SHP77 (cell line): ENCODE measurements at places on chromosomes 2 and 18.

- DNase-seq = no peak
These were observed 80.2 kb downstream of the MIB1 start for GRCh38 chr18:21820811-21821143.

DNA sequence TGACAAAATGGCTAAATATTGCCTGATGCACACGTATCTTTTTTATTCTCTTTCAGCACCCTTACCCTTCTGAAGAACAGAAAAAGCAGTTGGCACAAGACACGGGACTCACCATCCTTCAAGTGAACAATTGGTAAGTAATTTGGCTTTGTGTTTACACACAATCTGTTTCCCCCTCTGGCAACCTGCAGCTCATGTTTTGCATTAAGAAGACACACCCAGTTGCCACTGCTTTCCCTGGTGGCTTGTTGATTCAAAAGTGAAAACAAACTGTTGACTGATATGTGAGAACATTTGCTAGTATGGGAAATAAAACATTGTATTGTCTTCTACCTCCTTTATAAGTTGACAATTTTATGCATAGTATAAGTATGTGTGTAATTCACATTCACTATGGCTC, 113.0 kb downstream of the MEIS1 start:
- no peak for DNase-seq

DNA sequence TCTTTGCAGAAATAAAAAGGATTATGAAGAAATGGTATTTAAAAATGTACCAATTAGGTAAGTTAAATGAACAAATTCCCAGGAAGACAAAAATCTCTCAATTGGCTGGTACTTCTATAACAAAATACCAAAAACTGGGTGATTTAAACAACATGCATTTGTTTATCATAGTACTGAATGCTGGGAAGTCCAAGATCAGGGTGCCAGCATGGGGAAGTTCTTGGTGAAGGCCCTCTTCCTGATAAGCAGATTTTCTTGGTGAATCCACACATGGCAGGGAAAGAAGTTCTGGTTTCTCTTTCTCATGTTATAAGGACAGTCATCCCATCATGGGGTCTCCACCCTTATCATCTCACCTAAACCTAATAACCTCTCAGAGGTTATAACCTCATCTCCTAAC, 271.6 kb upstream of the SETBP1 start:
- no peak for DNase-seq

DNA sequence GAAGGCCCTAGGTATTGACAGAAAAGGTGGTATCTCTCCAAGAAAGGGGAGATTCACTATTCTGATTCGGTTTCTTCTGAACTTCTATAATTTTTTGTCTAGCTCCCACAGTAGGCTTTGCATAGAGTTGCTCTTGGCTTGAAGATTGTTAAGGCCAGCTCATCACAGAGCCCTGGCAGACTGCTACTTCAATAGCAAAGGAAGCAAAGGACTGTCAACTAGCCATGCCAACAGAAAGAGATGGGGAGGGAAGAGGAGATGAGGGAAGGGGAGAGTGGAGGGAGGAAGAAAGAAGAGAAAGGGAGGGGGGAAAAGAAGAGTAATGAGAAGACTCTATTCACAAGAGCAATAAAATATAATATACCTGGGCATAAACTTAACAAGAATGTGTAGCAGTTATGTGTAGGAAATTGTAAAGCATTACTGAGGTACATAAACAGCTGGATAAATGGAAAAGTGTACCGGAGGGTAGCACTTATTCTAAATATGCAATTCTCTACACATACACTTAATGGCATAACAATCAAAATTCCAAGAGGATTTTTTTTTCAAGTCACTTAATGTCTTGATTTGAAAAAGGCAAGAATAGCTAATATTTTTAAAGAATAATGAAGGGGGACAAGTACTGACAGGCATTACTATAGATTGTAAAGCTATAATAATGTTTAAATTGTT, 102.5 kb downstream of the LOXHD1 start:
- DNase-seq = no peak

DNA sequence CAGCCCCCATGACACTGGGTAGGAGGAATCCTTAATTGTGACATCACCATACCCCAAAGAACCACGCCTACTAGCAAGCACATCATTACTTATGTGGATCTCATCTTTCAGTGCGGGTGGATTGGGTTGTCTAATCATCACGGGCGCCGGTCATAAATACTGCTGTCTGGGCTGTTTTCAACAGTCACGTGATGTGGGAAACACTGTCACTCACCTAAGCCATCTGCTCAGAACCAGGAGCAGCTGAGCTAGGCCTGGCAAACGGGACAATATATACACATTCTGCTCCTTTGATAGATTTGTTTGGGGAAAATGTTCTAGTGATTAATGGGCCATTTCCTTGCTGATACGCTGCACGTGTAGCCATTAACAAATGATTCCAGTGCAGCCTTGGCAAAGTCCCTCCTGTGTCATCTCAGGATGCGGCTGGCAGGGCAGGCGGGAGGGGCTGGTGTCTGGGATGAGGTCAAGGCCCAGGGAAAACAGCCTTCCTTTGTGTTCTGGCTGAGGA, 145.9 kb upstream of the COPS8 start:
- peak; percentile 44 for DNase-seq

- no peak for DNase-seq
These were observed 38.4 kb upstream of the ERCC3 start for GRCh38 chr2:127332335-127332734.

- DNase-seq = no peak
These were observed 50.9 kb upstream of the AFF3 start for GRCh38 chr2:100193291-100193710.

DNA sequence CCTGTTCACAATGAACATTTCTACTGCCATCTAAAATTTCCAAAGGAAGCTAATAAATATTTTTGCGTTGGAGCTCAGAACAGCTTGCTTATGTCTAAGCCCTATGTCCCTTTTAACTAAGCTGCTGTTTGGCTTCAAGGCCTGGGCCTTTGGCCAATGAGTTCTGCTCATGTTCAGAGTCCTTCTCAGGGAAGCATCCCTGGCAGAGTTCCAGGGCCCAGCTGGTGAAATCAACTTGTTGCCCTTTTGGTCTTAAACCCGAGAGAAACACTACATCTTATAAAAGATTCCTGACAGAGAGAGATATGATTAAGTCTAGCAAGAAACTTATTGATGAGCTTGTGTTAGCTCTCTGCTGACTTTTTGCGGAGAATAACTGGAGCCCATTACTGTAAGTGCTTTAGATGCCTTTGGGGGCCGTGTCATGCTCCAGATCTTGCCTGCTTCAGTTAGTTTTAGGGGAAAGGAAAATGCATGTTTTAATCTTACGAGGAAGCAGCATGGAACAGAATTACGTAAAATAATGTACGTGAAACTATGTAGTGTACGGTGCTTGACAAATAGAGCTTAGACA, 102.5 kb upstream of the NOSTRIN start:
- no peak for DNase-seq

- DNase-seq = no peak
These were observed 48.9 kb downstream of the PTPN4 start for GRCh38 chr2:119808516-119809147.

- DNase-seq = no peak
These were observed 112.2 kb upstream of the NT5C1B start for GRCh38 chr2:18701546-18701945.

- no peak for DNase-seq
These were observed 288.3 kb upstream of the FN1 start for GRCh38 chr2:215724146-215724545.

DNA sequence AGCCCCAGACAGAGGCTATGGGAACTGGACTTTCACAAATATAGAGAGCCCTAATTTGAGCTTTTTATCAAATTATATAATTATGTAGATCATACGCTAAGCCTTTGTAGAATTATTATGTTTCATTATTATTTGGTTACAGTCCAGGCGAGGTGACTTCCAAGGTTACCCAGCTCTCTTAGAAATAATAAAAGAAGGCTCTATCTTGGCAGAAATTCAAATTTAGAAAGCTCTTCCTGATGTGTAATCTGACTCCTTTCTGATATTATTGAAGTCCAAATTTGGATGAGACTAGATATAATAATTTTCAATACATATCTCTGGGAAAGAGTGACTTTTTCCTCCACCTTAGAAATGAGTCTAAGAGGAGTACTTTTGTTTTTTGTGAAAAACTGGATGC, 4.8 kb upstream of the SLC38A11 start:
- DNase-seq = no peak

DNA sequence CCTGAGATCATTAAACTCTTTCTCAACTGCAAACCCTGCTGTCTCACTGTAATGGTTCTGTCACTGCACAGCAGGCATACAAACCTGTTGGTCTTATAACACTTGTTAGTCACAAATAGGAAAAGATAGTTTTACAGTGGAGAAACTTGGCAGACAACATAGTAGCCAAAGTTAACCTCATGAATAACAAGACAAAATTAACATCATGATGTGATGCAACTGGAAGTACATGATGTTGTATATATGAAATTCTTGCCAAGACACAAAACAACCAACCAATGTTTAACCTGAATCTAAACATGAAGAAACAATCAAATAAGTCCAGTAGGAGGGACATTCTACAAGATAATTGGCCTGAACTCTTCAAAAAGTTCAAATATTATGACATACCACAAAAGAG, 189.3 kb downstream of the RNF152 start:
- DNase-seq = no peak

GRCh38 chr2:10549195-10549594, 101.1 kb upstream of the ODC1 start:
- no peak for DNase-seq

DNA sequence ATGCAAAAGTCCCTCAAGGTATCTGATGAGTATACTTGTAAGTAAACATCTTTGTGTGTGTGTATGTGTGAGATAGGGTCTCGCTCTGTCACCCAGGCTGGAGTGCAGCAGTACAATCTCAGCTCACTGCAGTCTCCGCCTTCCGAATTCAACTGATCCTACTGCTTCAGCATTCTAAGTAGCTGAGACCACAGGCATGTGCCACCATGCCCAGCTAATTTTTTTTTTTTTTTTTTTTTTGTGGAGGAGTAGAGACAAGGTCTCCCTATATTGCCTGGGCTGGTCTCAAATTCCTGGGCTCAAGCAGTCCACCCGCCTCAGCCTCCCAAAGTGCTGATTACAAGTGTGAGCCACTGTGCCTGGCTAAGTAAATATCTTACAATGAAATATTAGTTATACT, 23.2 kb downstream of the ADAM17 start:
- DNase-seq = no peak

DNA sequence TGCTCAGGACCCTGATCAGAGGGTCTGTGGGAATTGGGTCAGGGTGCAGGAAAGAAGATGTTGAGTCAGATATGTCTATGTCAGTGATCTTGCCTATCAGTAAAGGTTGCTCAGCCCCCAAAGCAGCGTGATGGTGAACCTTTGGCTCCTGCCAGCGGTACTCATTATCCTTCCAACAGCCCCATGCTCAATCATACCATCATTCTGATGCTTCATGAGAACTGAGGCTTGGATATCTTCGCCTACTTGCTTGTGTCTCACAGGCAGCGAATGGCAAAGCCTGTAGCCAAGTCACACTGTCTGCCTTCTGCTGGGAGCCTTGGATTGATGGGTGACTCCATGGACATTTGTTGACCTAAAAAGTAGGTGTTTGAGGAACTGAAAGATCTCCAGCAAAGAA, 19.0 kb upstream of the TMEM214 start:
- DNase-seq = no peak

DNA sequence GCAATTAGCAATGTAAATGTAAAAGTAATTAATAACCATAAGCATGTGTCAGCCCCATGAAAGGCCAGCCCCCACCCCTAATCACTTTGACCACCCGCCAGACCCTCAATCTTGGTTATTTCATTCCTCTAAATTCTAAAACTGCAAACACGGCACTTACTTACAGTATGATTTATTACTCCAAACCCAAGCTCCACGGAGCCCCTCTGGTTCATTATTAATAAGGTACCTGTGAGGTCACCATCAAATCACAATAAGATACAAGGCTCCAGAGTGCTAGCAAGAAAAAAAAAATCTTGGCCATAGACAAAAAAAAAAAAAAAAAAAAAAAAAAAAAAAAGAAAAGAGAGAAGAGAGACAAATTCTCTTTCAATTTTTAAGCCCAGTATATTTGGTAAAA, 879.5 kb downstream of the TDRD15 start:
- no peak for DNase-seq

GRCh38 chr2:152466041-152466440, 131.1 kb downstream of the FMNL2 start:
- no peak for DNase-seq

GRCh38 chr2:210496512-210496911, 20.0 kb upstream of the LANCL1 start:
- DNase-seq = no peak

DNA sequence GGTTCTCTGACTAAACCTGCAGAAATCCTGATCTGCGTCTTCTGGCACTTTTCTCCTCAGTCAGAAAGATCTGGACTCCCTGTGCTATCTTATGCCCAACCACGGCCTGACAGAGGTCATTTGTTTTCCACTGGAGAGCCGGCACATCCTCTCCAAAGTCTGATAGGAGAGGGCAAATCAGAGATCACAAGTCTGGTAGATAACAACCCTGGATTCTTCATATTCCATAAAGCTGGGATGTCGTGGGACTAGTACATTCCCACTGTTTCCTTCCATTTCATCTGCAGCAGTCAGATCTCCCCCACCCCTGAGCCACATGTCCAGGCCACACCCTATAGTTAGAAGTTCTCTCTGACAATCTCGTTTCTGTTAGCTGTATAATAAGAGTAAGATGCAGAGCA, 157.0 kb downstream of the MGAT5 start:
- DNase-seq = no peak

GRCh38 chr2:100639588-100640390, 77.0 kb downstream of the PDCL3 start:
- no peak for DNase-seq

- no peak for DNase-seq
These were observed 36.7 kb upstream of the SPTBN1 start for GRCh38 chr2:54419388-54419787.

GRCh38 chr2:191653667-191654391, 24.1 kb upstream of the NABP1 start:
- no peak for DNase-seq

GRCh38 chr2:186554850-186555671, 34.8 kb upstream of the ITGAV start:
- DNase-seq = no peak
